ENCODE measurements at places on chromosomes 4 and X.

DNA sequence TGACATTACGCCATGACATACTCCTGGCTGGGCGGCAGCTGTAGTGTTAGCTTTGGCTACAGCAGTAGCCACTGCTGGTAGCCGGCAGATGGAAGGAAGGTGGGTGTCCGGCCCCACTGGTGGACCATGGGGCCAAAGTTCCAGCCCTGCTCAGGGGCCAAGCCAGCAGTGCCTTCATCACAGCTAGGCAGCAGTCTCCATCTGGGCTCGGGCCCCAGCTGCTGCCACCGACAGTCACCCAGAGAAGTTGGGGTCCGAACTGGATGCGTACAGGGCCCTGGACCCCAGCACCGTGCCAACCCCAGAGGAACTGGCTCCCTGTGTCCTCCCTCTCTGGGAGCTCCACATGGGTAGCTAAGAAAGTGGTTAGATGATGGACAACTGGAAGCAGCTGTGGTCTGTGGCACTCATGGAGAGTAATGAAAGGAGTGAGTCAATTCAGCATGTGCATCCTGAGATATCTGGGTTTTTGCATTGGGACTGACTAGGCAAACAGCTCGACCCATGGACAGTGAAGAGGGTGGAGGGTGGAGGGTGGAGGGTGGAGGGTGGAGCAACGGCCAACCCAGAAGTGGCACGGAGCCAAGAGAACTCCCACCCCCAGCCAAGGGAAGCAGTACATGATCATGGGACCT, 366.6 kb upstream of the GRIA3 start:
- no peak for DNase-seq

DNA sequence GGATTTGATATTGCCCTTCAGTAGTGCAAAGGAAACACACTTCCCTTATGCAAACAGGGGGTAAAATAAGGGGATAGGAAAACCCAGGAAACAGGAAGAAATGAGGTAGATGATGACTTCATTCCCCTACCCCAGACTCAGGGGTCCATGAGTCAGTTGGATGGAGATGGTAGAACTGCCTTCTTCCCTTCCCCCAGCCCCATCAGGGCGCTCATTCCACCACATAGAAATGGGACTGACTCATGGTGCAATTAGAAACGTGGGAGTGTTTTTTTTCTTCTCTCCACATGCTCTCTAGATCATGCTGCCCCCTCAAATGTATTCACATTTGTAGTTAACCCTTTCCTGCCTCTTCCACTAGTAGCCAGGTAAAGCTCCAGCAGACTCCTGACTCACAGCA, 23.1 kb upstream of the ARMCX2 start:
- no peak for DNase-seq

- no peak for DNase-seq
These were observed 74.7 kb upstream of the INTU start for GRCh38 chr4:127558088-127558487.

DNA sequence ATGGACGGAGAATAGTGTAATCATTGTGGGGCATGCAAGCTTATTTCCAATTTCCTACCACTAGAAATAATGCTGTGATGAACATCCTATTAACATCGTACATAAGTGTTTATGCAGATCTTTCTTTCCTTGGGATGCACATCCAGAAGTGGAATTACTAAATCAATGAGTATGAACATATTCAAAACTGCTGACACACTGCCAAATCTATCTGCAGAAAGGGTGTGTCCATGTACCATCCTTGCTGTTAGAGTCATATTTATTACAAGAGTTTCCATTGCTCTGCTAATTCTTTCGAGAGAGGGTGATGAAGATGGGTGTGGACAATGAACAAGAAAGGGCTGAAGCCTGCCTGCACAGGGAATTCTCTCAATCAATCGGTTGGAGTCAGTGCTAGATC, 82.6 kb downstream of the GPC4 start:
- DNase-seq = no peak

Measured in Right ventricle myocardium superior (tissue), 1 donor.